ENCODE measurements at places on chromosomes 13 and 19.
A peak's percentile ranks its signal among the peaks of the same experiment; 100 is the strongest.

DNA sequence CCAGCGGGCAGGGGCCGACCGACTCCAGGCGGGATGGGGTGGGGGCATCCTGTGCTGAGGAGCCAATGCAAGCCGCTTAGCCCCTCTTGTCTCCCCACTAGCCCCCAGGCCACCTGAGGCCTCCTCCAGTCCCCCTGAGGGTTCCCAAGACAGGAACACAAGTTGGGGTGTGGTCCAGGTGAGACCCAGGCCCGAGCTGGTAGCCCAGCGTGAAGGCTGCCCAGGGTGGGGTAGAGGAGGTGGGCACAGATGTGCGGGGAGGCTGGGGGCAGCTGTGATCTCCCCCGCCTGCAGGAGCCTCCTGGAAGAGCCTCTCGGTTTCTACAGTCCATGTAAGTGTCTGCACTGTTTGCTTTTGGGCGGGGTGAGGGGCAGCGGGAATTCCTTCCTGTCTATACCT, 10.4 kb downstream of the TLE6 start:
- DNase-seq, result no peak

DNA sequence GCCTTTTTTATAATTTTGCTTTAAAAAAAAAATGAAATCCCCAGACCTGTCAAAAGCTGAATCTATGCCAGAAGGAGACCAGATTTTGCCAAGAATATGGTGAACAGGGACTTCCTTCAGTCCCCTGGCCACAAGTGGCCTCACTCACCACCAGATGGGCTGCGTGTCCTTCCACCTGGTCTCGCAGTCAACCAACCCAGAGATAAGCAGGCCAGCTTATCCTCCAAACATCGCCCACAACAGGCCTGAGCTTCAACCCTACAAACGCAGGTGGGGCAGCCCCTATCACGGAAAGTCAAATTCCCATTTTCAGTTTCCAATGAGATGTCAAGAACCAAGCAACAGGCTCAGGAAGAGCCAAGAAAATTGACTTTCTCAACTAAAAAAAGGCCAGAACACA, 30.5 kb downstream of the STK24 start:
- no peak for DNase-seq

DNA sequence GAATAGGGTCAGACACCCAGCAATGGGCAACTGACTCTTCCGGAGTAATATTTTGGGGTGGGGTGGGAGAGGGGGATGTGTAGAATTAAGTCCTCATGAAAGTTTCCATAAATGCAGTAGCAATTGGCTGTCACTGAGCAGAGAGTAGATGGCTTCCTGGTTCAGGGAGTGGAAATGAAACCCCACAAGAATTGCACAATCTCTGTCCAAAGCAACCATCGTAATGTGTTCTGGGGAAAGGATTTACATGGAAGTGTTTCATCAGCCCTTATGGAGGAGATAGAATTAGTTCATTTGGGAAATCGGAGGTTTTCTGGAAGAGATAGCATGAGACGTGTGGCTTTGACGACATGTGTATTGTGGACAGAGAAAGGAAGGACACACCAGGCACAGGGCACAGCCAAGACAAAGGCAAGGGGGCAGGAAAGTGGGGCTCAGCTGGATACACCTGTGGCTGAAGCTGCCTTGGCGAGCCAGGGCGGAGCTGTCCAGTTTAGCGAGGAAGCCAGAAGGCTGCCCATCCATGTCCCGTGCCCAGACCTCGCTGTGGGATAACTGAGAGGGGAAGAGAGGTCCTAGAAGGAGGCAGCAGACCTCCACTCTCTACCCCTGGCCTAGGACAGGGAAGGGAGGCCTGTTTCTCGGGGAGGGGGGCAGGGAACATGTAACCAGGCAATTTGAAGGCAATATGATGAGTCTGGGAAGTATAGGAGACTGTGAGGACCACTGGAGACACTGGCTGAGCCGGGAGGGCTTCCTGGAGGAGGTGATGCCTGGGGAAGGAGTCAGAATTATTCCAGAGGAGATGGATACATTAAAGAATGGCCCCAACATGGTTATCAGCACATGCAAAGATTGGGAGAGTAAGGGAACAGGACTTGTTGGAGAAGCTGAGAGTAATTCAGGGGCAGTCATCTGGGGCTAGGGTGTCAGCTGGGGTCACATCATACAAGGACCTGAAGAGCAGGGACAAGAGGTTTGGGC, 2.6 kb upstream of the CLEC4G start:
- DNase-seq, result no peak

DNA sequence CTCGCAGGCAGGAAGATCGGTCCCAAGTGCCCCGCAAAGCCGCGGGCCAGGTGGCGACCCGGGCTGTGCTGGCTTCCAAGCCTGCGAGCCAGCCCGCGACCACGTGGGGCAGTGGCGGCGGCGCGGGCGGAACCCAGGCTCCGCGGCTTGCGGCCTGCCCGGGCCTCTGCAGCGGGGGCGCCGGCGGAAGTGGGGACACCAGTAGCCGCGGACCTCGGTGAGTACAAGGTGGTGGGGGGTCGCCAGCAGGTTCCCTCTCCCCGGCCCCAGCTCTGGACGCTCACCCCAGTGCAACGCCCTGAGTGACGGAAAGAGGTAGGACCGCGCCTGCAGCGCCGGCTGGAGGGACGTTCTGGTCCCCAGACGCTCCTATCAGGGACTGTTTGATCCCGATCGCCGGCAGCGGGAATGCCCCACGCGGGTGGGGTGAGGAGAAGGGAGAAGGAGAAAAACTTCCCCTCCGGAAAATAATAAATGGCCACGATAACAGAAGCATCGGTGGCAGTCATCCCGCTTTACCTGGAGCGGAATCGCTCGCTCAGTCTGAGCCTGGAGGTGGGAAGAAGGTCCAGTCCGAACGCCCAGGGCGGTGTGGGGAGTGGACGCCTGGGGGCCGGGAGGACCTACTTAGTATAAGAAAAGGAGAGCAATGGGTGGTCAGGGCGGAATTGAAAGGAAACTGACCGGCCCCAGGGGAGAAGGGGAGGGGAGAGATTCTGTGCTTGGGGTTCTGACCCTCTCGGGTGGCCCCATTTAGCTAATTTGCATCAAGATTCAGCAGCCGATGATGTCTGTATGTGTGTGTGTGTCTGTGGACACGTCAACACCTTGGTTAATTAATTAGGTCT, at the start of gene GEMIN7:
TSS of gene GEMIN7 (plus strand) at position 198 of the 848 bp plus-strand sequence. CDS start 10,855 bp downstream, outside the sequence.
- DNase-seq, result peak; percentile 82

DNA sequence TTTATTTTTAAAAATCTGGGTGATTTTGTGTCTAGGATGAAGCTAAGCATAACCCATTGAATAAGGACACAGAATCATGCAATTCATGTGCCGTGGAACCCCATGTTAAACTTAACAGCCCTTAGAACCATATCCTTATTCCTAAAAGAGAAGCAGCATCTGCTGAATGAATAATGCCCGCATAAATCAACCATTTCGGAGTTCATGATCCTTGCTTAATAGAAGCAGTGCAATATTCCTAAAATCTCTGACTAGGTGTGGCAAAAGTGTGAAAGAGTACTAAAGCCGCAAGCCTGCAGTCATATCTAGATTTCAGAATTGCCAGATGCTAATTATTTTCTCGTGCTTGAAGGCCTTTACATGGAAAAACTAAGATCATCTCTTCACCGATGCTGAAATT, 33.6 kb upstream of the ARGLU1 start:
- DNase-seq, result no peak

DNA sequence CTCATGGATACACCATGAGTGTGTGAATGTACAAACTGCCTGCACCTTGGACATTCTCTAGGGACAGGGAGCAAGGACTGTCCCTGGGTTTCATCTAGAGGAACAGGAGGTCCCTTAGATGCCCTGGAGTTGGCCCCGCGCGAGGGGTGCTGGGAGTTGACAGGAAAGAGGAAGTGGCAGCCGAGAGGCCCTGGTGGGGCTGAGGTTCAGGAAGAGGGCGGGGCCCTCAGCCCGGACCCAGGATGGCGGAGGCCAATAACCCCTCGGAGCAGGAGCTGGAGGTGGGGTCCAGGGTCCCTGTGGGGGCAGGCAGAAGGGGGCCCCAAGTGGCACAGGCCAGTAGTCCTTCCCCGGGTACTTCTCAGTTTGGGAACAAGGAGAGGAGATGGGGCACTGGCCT, 6.9 kb downstream of the PKN1 start:
- DNase-seq, result peak; percentile 81

DNA sequence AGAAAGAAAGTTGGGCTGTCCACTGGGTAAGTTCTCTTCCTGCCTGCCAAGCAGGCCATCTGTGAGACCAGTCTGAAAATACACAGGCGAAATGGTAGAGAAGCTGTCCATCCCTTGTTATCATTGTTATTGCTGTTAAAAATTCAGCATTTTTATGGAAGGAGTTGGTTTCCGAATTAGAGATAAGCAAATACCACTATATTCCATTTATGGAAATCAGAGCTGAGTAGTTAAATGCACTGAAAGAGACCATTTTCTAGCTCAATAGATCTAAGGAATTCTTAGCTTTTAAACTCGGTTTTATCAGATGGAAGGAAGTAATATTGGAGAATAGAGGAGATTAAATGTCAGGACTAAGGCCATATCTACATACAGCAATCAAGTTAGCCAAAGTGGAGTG, 40.7 kb downstream of the MZT1 start:
- no peak for DNase-seq

- DNase-seq, result no peak
These were observed 10.8 kb downstream of the PRR36 start for GRCh38 chr19:7863157-7863970.

DNA sequence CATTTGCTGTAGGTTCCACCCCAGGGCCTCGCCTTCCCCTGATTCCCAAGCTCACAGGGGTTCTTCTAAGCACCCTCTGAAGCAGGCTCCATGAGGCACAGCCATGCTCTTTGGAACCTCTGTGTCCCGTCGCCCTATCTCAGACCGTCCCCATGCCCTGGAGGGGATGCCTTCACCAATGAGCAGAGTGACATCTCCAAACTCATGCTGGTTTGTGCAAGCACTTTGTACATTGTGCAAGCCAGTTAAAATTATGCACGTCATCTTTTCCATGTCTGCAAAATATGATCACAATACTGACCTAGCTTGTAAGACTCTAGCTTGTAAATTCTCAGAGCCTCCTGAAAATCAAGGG, 46.5 kb upstream of the RAP2A start:
- no peak for DNase-seq

- DNase-seq, result no peak
These were observed 1.7 kb upstream of the ELANE start for GRCh38 chr19:850221-850978.

GRCh38 chr13:85288698-85289097, 510.5 kb downstream of the SLITRK6 start:
- no peak for DNase-seq

DNA sequence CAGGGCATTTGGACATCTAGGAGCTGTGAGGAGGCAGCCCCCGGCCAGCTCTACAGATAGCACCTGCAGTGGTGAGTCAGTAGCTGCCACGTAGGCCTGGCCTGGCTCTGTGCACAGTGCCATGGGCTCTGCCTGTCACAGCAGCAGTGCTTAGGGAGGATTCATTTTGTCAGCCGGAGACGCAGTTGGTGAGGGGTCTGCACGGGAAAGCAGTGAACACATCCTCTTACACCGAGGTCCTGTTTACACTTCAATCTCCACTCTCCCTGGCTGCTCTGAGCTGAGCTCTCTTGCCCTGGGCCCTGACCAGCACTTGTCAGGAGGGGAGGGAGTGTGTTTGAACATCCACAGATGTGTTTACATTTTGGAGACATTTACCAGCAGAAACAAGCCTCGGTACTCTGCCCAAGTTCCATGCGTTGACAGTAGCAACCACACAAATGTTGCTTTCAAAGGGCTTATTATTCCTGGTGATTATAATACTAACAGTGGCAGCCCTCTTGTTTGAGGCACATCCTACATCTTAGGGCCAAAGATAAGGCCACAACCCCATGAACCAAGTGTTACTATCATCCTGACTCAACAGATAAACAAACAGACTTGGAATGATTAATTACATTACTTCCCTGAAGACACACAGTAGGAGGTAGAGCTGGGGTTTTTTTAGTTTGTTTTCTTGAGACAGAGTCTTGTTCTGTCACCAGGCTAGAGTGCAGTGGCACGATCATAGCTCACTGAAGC, 148.9 kb downstream of the USP12 start:
- peak; percentile 23 for DNase-seq

GRCh38 chr13:58949646-58950045, 1214.1 kb downstream of the DIAPH3 start:
- DNase-seq, result no peak

- no peak for DNase-seq
These were observed 46.9 kb upstream of the AKAP11 start for GRCh38 chr13:42225051-42225450.

GRCh38 chr13:91845612-91846011, 447.2 kb downstream of the GPC5 start:
- DNase-seq, result no peak

GRCh38 chr13:46320821-46321220, 66.2 kb downstream of the RUBCNL start:
- DNase-seq, result no peak

DNA sequence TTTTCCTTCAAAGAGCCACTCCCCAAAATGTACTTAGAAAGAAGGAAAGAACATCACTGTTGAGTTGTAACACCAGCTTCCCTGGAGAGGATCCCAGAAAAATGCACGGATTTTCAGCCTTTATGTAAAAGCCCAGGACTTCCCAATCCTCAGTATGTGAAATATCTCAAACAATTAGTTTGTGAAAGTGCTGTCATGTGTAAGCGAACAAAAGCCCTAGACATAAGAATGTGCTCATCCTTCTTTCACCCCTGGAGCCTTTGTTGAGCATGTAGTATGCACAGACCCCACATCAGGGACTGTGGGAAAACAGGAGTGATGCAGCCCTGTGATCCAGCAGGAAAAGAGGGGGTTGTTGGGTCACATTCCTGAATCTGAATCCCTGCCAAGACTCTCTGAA, 441.4 kb upstream of the ZNF507 start:
- no peak for DNase-seq

- no peak for DNase-seq
These were observed 5.1 kb downstream of the CIC start for GRCh38 chr19:42274065-42274682.

DNA sequence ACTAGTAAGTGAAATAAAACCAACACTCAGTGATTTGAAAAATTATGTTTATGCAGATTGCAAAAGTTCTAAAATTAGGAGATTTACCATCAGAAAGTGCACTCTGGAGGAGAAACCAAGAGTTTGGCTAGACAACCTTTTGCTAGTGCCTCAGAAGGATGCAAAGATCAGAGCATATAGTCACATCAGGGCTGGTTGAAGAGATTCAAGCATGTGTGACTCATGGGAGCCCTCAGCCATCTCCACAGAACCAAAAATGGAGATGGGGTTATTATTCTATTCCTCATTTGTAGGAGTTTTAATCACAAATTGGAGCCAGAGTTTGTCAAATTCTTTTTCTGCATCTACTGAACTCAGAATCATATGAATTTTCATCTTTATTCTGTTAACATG, 32.9 kb upstream of the OXGR1 start:
- DNase-seq, result no peak

Data from T-helper 2 cell treated with Interferon-gamma antibody and Interleukin-4, amounts not matched to agents 5 μg/mL and 100 μg/mL, for 36 hours (primary cell).